Ovary (tissue), 10 donors: ENCODE measurements at places on chromosomes 7 and 10.

DNA sequence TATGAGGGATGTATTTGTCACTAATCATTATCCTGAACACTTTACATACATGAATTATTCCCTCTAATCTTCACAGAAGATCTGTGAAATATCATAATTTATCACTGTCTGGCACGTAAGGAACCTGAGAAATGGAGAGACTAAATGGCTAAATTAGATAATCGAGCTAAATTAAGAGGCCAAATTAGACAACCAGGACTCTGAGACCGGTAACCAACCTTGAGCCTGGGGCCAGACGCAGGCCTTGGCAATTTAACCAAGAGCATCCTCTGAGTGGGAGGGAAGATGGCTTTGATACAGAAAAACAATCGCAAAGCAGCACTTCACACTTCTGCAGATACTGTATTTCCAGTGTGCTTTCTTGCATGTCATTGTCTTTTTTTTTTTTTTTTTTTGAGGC is 21.4 kb downstream of the SVOPL start:
- DNase-seq, result no peak
- no peak overlapping the region for H3K4me3 ChIP-seq
- H3K27ac ChIP-seq, result no peak overlapping the region
- no peaks in the 10 kb centered on the region for H3K27me3 ChIP-seq

DNA sequence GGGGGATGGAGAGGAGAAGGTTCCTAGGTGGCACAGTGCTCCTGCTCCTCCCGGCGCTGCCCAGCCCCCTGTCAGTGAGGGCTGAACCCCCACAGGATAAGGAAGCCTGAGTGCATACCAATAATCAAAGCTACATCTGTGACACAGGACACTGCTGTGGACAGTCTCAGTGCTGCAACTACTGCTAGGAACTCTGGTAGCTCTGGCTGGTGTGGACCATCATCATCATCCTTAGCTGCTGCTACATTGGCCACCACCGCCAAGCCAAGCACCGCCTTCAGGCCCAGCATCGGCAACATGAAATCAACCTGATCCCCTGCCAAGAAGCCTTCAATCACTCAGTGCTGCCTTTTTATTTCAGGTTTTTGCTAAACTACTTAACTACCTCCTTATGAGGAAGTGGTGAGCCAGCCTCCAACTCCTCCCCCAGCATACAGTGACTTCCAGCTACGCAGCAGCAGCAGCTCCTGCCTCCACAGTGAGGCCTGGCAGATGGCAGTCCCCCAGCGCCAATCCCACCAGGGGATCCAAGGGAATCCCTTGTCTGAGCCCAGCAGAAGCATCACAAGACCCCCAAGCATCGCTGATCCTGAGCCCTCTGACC is 32.1 kb upstream of the SLC26A4 start:
- H3K4me3 ChIP-seq, result no peak overlapping the region
- no peaks in the 10 kb centered on the region for H3K36me3 ChIP-seq
- no peak overlapping the region for H3K27ac ChIP-seq
- no peak for DNase-seq

DNA sequence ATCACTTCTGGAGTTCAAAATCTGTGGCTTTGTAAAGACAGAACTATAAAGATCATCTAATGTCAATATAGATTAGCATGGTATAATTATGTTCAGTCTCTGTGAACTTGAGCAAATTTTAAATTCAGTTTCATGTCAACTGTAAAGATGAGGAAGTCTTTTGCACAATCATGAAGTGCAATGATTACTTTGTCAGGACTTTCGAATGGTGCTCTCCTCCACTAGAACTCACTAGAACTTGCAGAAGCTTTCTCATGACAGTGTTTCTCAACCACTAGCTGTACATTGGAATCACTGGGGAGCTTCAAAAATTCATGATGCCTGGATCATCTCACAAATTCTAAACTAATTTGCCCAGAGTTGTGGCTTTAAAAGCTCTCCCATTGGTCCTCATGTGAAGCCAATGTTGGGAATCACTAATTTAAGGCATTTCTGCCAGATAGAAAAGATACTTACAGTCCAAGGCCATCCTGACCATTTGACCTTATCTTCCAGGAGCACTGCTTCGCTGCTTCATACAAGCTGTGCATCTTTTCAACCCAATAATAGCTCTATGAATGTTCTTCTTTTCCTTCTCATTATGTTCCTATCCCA is 12.9 kb downstream of the OR2AE1 start:
- H3K4me1 ChIP-seq, result no peaks in the 10 kb centered on the region
- H3K27ac ChIP-seq, result no peak overlapping the region
- H3K27me3 ChIP-seq, result no peaks in the 10 kb centered on the region

- no peaks in the 10 kb centered on the region for H3K27me3 ChIP-seq
- DNase-seq, result no peak
Measured at GRCh38 chr7:108282427-108282996, 152.4 kb upstream of the LAMB4 start.

DNA sequence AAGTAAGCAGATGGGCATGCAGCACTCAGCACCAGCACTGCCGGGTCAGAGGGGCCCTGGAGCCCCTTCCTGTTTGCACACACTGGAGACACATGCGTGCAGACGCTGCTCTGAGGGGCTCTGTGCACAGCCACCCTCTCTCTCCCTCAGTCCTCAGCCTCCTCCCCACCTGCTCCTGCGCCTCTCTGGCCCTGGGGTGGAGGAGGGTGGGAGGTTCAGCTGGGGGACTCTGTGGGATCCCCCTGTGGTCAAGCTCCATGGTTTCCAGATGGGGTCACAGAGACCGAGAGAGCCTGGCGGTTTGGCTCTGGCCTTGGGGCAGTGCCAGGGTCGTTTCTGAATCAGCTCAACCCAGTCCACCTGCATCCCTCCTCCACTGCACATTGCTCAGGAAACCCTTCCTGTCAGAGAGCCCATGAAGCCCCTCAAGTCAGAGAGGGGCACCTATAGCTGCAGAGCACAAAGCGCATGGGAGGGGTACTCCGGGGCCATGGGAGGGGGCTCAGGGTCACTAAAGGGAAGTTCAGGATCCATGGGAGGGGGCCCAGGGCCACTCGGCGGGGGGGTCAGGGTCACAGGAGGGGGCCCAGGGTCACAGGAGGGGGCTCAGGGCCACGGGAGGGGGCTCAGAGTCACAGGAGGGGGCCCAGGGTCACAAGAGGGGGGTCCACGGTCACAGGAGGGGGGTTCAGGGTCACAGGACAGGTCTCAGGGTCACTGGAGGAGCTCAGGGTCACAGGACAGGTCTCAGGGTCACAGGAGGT is 161.7 kb downstream of the ADARB2 start:
- no peak for DNase-seq
- no peak overlapping the region for H3K27ac ChIP-seq
- H3K4me3 ChIP-seq, result no peak overlapping the region
- H3K36me3 ChIP-seq, result no peaks in the 10 kb centered on the region
